ENCODE measurements at places on chromosomes 1 and 21.

DNA sequence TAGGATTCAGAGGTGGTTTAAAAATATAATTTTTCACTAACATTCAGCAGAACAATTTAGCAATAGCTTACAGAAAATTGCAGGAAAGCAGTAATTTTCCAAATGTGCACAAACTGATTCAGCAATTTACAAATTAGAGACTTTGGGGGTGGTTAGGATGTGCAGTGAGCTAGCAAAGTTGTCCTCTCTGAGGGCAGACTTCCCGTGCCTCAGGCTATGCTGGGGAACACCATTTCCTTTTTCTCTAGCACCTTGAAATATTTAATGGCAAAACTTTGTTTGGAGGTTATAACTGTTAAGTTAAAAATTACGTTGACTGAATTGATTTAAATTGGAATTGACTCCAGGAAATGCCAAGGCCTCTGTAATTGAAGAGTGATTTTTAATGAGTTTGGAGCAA is 258.9 kb downstream of the PTBP2 start:
- no peak for DNase-seq

- DNase-seq = no peak
Measured at GRCh38 chr1:92951141-92951582, 10.1 kb downstream of the DIPK1A start.

GRCh38 chr1:178093494-178093950 is 382 bp upstream of the RASAL2 start:
- peak; percentile 89 for DNase-seq

DNA sequence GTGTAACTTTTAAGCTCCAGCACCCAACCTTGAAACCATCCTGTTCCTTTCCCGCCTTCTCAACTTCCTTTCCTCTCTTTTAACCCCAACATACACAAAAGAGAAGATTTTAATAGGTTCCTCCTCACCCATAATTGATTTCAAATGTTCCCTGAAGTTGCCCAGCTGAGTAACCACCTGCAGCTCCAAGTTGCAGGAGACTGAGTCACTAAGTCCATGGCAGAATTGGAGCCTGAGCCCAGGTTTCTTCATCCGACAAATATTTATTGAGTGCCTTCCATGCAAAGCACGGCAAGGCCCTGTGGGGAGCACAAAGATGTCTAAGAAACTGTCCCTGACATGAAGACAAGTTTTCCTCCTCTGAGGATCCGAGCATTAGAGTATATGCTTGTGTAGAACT is 97.7 kb downstream of the PAPPA2 start:
- no peak for DNase-seq

DNA sequence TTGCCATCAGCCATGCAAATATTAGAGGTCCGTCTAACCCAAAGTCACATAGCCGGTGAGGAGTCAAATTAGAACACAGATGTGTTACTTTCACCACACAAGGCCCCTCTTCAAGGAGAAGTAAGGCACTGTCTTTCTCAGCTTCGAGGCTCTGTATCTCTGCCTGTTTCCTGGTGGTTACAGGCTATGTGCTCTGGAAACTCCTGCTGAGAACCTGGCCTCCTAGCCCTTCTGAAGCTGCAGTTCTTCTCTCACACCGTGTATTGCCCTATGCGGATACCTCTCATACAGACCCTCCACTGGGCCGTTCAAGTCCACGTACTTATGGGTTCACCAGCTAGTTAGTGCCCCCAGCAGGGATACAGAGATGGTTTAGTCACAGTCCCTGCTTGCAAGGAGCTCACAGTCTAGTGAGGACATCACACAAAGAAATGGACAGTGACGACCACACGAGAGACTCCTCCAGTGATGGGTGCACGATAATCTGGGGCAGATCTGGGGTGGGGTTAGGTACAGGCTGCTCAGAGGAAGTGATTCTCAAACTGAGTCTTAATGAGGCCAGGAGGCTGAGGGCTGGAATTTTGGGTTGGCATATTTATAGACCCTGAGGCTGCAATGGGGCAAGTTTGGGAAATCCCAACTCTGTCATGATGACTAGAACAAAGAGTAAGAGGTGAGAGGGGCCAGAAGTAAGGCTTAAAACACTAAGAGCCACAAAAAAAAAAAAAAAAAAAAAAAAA is 22.8 kb upstream of the ELOA start:
- no peak for DNase-seq

DNA sequence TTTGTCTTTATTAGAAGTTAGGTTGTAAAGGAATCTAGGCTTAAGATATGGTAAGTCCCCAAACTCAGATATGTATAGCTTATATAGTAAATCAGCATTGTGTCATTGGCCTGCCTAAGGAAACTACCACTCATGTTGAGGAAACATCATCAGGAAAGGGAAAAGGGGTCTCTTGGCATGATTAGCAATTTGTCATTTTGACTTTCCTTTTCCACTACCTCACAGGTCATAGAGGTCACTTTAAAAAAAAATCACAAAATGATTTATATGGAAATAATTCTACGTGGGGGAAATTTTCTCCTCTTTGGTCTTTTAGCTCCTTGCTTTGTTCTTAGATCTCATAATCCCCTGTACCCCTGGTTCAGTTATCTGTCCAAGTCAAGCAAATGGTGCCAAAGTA is 213.5 kb downstream of the RPS6KC1 start:
- DNase-seq = no peak

DNA sequence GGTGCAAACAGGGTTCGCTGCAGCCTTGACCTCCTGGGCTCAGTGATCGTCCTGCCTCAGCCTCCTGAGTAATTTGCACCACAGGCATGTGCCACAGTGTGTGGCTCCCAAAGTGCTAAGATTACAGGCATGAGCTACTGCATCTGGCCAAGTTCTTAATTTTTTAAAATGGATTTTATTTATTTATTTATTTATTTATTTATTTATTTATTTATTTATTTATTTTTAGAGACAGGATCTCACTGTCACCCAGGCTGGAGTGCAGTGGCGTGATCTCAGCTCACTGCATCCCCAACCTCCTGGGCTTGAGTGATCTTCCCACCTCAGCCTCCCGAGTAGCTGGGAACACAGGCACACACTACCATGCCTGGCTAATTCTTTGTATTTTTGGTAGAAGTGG is 54.7 kb downstream of the KIF1B start:
- no peak for DNase-seq

GRCh38 chr1:160916666-160917065 is 31.7 kb upstream of the ITLN1 start:
- DNase-seq = no peak

DNA sequence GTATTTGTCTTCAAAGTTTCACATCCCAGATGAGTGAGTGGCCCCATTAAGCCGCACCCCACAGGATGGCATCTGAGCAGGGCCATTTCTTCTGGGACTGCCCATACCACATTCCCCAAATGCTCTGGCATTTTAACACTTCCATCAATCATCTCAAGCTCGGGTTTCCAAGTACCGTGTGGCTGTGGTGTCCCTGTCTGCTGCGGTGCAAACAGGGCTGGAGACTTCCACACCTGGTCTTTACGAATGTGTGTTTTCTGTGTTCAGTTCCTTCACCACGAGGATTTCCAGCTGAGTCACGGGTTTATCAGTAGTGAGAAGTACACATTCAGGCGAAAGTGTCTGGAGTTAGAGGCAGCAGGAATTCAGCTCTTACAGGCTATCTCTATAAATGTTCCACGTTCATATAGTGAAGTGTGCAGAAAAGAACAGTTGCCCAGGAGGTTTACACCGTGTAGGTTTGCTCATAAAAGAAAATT is 195.2 kb downstream of the RHOU start:
- DNase-seq = no peak

DNA sequence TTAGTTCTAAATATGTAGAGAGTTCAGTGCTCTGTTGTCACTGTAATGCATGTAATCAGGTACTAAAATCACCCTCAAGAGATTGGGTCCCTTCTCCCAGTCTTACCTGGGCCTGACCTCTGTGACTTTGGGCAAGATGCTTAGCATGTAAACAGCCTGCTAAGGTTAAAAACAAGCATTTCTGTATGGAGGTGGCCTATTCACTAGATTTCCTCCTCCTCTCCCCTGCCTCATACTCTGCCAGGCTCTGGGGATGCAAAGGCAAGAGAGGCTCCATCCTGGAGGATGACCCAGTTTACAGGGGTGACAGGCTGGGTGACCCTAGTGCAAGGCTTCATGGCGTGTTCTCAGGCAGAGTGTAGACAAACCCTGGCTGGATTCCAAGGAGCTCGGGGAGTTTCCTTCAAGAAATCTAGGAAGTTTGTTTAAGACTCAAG is 28.8 kb downstream of the VANGL2 start:
- DNase-seq = no peak

- no peak for DNase-seq
Measured at GRCh38 chr1:243718893-243719292, 131.2 kb downstream of the AKT3 start.

DNA sequence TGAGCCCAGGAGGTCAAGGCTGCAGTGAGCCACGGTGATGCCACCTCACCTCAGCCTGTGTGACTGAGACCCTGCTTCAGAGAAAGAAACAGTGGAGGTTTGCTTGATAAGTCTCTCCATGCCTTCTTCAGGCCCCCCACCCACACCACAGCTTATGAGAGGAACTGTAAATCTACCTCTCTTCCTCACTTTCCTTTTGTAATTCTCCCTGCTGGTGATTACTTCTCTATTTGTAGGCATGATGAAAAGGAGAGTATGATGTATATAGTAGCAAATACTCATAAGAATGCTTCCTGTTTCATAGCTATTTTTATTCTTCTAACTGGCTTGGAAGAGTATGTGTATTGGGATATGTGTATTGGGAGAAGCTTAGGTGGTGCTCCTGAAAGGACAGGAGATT is 186.3 kb downstream of the VPS13D start:
- DNase-seq = no peak

DNA sequence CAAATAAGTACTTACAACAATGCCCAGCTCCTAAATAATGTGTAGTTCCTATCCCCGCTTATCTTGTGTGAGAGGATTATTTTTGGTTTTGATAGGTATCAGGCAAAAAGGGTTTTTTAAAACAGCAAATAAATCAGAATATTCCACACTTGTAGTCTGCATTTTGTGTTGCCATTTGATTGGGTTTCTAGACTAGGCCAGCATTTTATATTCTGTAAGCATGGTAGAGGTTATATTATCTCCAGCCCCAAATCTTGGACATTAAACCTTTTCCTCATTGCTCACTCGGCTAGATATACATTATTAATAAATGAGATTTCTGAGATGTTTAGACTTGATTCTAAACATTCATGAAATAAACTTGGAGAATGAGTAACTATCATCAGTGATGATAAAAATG is 165.7 kb upstream of the C1orf21 start:
- DNase-seq = no peak

DNA sequence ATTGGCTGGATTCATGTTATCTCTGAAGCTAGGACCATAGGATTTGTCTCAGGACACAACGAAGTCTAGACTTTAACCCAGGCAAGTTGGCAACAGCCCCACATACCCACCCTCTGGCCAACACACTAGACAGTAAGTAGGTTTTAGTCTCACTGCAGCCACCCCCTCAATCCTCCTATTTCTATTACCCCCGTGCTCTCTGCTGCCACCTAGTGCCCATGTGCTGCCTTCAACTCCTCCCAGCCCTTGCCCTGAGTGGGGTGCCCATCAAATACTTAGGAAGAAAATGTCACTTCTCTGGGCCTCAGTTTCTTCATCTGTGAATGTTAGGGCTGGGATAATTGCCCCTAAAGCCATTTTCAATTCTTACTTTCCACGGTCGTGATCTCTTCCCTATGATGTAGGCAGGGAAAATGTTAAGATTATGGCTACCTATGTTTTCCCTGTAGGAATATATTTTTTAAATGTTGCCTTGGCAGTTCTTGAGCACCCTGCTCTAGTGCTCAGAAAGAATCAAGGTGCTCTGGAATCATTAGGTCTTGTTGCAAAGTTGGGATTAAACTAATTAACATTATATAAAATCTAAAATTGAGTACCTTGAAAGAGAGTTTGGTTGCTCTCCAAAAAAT is 213.0 kb downstream of the LMX1A start:
- no peak for DNase-seq

DNA sequence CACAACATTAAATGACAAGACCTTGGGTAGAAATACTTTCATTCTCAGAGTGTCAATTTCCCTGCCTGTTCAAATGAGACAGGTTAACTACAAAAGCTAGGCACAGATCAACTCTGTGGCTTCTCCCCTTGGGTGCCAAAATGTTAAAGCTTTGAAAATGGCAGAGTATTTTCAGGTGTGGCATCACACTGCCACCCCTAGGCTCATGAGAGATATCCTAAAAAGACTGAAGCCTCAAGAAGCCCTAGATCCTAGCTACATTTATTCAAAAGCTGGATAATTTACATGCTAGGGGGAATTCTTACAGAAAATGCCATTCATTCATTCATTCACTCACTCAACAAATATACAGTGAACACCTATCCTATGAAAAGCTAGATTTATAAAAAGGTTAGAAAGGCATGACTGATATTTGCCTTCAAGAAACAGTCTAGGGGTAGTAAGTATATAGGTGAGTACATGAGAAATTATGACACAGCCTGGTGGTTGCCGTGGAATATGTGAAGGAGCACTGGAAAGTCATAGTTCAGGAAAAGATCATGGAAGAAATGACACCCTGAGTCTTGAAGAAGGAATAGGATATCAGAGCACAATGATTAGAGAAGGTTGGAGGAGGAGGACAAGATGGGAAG is 15.9 kb upstream of the RAB4A start:
- no peak for DNase-seq

DNA sequence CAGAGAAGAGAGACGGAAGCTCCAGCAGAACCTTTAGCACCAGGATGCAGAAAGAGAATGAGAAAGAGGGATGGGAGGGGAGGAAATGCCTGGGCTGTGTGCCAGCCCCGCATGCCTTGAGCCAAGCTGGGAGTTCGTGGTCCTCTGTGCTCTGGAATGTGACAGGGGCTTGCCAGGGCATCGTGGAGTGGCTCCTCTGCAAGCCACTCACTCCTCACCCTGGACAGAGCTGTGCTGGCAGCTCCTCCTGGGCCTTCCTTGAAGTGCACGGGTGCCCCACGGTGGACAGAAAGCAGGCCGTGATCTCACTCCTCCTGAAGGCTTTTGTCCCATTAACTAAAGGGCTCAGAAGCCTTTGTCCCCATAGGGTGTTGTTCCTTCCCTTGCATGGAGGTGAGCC is 34.8 kb upstream of the PRELP start:
- DNase-seq = peak; percentile 27

DNA sequence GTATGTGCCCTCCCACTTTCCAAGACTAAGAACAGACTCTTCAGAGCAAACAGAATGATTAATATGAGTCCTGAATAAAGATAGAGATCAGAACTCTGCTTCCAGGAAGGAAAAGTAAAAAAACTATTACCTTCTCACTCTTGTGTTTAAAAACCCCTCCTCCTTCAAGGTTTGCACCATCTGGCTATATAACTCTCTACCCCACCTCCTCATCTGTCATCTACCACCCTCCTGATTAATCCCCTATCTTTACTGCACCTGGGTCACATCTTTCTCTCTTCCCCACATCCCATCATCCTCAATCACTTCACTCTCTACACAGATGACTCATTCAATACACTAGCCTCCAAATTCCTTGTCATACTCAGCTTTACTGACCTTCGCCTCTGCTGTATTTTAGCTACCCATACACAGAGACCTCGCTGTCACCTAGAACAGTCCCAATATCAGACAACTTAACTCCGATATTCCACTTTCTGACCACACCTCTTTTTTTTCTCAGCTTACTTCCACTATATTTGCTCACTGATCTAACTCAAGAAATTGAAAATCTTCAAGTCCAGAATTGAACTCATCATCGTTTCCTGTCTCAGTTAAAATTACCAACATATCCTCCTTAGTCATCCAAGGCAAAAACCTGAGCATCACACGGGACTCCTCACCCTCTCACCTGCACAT is 3.7 kb downstream of the SCMH1 start:
- DNase-seq = peak; percentile 40
